CD4-positive, alpha-beta T cell treated with Interleukin-12 subunit alpha and Interleukin-12 subunit beta, for 1 hour (primary cell): ENCODE measurements at places on chromosomes 3 and 15.

DNA sequence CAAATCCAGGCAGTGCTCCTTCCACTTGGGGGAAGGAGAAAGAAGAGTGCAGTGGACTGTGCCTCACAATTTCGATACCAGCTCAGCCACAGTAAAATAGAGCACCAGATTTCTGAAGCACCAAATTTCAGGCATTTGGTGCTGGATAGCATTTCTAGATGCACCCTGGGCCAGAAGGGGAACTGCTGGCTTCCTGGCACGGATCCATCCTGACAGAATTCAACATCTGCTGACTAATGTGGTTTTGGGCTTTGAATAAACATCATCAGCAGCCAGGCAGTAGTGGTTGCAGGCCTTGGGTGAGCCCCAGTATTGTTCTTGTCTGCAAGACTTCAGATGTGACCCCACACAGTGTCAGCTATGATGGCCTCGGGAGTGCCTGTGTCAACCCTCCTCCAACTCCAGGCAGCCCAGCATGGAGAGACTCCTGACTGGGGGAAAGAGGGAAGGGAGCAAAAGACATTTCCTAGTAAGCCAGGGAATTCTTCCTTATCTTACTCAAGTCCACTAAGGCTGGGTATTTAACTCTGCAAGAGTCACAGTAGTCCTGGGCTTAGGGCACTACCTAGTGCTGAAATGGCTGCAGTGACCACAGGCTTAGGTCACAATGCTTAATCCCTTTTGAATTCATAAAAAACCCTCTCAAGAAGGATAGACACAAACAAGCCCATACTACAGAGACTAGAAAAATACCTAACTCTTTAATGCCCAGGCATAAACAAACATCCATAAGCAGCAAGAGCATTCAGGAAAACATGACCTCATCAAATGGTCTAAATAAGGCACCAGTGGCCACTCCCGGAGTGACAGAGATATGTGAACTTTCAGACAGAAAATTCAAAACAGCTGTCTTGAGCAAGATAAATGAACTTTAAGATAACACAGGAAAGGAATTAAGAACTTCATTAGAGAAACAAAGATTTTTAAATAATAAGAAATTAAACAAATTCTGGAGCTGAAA lies 74.7 kb downstream of the SPATA16 start:
- no peak for DNase-seq

GRCh38 chr3:23961066-23961465 lies 16.0 kb downstream of the NR1D2 start:
- no peak for DNase-seq

DNA sequence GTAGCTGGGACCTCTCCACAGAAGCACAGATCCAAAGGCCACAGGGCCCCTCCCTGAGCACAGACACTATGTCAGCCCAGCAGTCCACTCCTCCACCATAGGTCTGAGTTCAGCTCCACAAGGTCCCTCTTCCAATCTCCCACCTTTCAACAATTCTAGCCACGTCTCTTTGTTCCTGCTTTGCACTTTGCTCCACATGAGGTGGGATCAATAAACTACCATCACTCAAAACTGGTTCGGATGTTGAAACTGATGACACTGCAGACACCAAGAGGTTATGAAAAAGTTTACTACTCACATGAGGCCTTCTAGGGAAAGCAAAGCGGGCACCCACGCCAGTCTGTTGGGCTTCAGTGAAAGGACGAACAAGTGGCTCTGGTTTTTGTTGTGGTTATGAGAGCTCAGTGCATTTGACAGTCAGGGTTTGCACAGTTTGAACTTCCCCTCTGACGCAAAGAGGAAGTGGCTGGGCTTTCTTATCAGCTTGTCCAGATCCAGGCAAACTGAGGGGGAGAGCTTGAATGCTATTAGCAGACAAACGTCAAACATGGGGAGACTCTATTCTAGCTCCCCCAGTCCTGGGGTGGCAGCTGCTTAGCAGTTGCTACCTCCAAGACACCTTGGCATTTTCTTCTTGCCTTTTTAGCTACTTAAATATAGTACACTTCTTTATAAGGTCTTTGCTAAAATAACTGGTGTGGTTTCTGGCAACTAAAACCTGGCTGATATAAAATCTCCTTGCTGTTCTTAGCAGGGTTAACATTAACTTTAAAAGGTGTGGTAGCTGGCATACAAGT lies 37.8 kb downstream of the ZNF445 start:
- DNase-seq = peak; percentile 74

DNA sequence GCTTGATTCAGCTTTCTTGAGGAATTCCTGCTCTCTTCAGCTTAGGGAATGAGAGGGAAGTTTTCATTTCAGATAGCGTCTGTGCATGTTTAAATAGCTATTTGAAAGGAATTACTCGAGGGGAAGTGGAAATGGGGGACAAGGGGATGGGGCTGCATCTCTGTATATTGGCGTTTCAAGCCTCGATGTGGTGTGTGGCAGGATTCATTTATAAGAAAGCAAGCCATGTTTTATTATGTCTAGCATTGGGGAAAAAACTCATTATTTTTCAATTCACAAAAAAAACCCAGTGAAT lies 1.0 kb downstream of the ATP2C1 start:
- no peak for DNase-seq

- DNase-seq = no peak
These were observed 482.4 kb upstream of the DPPA4 start for GRCh38 chr3:109819734-109820133.

- DNase-seq = no peak
These were observed 44.2 kb downstream of the ZNF589 start for GRCh38 chr3:48285132-48285531.
